RWPE2 (cell line): ENCODE measurements at places on chromosomes 16 and 17.

- no peak for DNase-seq
These were observed 99.7 kb downstream of the CHD9 start for GRCh38 chr16:53154513-53154912.

GRCh38 chr16:17072104-17072503 is 398.7 kb downstream of the XYLT1 start:
- no peak for DNase-seq

GRCh38 chr17:73203788-73204479 is 11.1 kb downstream of the COG1 start:
- DNase-seq = no peak

- DNase-seq = peak; percentile 99
These were observed at the start of gene DDX5 for GRCh38 chr17:64506201-64506575. TSS of gene DDX5 (minus strand) at chr17:64506289. CDS start at chr17:64506119, 170 bp downstream.

DNA sequence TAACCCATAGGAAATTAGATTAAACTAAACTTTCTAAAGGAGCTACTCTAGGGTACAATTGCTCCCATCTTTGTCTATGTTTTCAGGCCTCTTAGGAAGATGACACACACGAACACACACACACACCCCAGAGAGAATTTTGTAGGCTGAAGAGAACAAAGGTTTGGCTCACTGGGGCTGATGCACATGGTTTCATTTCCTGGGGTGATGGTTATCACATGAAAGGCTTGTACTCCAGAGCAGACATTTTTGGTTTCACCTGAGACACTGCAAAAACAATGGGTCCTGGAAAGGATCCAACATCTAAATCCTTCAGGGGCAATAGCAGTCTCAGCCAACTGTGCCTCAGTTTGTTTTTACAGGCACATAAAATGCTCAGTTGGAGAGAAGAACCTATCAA is 62.8 kb downstream of the GRB7 start:
- DNase-seq = no peak

DNA sequence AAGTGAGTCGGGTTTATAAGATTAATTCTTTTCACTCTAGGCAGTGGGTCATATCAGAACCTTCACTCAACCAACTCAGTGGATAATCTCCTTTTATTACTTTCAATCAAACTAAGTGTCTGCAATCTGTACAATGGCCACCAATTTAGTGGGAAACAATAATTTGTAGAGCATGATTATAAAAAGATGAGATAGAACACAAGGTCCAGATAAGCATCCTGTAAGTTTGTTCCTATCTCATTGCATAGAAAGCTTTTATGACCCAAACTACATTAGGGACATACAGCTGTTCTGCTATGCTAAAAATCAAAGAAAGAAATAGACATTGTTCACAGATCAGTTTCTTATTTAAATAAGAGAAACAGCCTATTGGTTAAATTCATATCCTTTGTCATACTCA is 341.4 kb upstream of the PSMD7 start:
- no peak for DNase-seq

GRCh38 chr17:77905766-77906165 is 52.7 kb upstream of the TNRC6C start:
- DNase-seq = peak; percentile 41

DNA sequence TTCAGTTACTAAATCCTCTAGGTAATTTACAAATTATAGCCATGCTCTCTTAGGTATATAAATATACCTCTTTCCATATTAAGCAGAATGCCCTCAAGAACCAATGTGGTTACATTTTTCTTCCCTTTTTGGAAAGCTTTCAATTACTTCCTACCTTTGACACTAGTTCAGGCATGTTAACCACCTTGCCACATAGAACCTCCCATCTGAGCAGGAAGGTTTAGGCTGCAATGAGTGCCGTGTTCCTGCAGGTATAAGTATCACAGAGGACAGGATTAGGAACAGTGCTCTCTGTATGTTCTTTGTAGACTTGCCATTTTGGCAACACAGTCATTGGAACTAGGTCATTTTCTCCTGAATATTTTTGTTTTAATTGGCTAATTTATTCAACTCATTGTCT is 20.1 kb downstream of the KRT25 start:
- DNase-seq = no peak

GRCh38 chr17:10421211-10421610 is 539 bp downstream of the MYH8 start:
- DNase-seq = no peak

- DNase-seq = no peak
These were observed 4.7 kb upstream of the IGF2BP1 start for GRCh38 chr17:48992444-48992843.

DNA sequence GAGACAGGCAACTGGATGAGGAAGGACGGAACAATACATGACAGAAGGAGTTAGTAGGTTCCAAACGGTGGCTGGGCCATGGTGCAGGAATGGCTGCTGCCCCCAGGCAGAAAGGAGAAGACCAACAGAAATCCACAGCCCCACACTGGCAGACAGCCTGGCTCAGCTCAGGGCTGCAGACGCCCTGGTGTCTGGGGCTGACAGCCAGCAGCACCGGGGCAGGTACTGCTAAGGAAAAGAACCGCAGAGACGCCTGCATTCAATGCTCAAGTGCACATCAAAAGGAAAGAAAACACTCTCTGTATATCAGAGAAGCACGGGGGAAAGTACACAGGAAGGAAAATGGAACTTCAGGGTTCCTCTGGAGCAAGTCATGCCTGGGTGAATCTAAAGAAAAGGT is 53.4 kb downstream of the GAS7 start:
- no peak for DNase-seq

DNA sequence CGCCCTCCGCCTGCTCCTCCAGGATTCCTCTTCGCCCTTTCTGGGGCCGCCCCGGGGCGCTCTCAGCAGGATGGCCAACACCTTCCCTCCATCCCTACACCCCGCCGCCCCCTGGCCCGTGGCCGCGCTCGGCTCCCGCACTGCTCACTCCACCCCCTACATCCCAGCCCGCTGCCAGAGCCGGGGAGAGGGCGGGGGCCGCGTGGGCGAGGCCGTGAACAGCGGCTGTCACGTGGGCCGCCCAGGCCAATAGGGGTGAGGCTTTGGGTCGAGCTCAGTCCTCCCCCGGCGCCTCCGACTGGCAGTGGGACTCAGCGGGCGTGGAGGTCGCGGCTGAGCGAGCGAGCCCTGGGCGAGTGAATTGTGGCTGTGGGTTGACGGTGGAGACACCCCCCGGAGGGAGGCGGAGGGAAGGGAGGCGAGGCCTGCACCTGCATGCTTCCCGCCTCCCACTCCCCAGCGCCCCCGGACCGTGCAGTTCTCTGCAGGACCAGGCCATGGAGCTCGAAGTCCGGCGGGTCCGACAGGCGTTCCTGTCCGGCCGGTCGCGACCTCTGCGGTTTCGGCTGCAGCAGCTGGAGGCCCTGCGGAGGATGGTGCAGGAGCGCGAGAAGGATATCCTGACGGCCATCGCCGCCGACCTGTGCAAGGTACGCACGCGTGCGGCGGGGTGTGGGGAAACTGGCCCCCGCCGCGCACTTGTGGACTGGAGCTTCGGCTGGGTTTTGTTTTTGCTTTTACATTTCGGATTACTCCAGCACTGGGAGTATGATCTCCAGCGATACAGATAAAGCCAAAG is at the start of gene ALDH3A2:
ALDH3A2 (plus strand) TSS at position 277 of the 799 bp plus-strand sequence; CDS start at position 498, 221 bp downstream.
- peak; percentile 97 for DNase-seq

GRCh38 chr16:87926246-87927194 is 9.8 kb downstream of the CA5A start:
- no peak for DNase-seq

GRCh38 chr16:29812754-29813643 is 1.0 kb downstream of the PRRT2 start:
- DNase-seq = no peak

DNA sequence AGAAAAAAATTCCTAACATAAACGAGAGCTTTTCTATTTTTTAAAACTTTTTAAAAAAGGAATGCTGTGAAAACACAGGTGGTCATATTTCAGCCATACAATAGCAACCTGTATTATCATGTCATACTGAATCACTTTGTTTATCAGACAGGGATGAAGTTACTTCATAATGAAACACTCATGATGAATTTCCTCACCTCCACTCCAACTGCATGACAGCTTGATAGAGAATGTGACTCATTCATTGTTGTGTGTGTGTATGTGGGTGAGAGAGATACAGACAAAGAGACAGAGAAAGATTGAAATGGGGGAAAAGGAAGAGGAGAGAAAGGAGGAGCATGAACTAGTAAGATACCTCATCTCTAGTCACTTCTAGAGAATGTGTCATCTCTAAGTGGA is 109.0 kb downstream of the SYCE1L start:
- no peak for DNase-seq

- no peak for DNase-seq
These were observed 6.5 kb downstream of the EME1 start for GRCh38 chr17:50379351-50380132.

GRCh38 chr16:47592232-47592631 is 131.1 kb downstream of the PHKB start:
- no peak for DNase-seq

GRCh38 chr16:56300891-56301850 is 109.9 kb downstream of the GNAO1 start:
- DNase-seq = no peak

GRCh38 chr17:58534901-58535421 is 20.5 kb upstream of the MTMR4 start:
- DNase-seq = no peak

GRCh38 chr16:22352723-22353122 is 21.7 kb downstream of the CDR2 start:
- DNase-seq = no peak

GRCh38 chr16:86710602-86710950 is 132.2 kb downstream of the FOXL1 start:
- no peak for DNase-seq

- DNase-seq = no peak
These were observed 10.3 kb downstream of the FLCN start for GRCh38 chr17:17226451-17227265.

- no peak for DNase-seq
These were observed 91.7 kb downstream of the BCAS3 start for GRCh38 chr17:60769327-60769726.

- no peak for DNase-seq
These were observed 82.4 kb downstream of the NDE1 start for GRCh38 chr16:15732416-15732815.

DNA sequence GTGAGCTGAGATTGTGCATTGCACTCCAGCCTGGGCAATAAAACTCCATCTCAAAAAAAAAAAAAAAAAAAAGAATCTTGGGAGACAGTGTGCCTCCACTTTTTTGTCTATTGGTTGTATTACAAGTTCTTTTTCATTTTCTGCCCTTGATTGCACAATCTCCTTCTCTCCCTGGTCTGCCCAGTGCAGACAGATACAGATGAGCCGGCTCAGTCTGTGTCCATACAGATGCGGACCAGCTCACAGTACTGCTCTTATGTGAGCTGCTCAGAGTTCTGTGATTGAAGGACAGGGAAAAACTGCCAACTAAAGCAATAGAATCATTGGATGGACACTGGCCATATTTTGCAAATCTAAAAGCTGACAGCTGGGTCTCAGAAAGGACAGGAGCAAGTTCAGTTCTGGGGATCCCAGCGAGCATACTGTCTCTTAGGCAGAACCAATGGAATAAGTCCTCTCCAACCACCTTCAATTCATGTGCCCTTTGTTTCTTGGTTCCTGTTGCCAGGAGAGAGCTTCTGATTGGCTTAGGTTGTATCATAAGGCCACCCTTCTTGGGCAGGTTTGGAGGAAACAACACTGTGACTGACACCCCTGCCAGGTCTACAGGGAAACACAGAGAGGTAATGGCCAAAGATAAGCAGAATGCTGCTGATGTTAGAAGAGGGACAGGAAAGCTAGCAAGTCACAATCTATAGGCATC is 495.6 kb upstream of the HSBP1 start:
- DNase-seq = no peak

GRCh38 chr17:2136241-2136640 is 81.3 kb downstream of the HIC1 start:
- DNase-seq = no peak

- no peak for DNase-seq
These were observed 31.7 kb downstream of the SOCS1 start for GRCh38 chr16:11224096-11224893.

DNA sequence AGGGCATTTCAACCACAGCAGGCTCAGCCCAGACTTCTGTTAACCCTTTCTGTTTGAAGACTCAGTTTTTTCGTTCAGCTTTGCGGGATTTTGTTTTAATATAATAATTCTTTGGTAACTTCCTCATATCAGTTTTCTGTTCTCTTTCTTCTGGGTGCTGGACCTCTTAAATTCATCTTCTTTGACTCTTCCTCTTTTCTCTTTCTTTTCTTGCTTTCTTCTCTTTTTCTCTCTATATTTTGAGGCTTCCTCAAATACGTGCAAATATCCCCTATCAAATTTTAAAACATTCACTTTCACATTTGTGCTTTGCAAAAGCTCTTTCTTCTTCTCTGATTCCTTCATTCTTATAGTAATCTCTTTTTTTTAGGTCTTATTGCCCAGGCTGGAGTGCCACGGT is 136.3 kb downstream of the HS3ST3B1 start:
- DNase-seq = no peak

DNA sequence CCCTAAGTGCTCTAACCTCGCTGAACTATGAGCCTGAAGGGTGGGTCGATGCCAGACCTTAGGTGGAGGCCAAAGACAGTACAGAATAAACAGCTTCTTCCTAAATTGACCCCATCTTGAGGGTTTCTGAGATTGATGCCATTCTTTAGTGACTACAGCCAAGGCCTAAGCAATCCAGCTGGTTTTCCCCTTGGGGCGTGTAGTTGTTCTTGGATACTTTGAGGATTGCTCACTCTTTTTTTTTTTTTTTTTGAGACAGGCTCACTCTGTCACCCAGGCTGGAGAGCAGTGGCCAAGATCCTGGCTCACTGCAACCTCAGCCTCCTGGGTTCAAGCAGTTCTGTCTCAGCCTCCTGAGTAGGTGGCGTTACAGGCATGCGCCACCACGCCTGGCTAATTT is 2.0 kb downstream of the OVCA2 start:
- DNase-seq = no peak

DNA sequence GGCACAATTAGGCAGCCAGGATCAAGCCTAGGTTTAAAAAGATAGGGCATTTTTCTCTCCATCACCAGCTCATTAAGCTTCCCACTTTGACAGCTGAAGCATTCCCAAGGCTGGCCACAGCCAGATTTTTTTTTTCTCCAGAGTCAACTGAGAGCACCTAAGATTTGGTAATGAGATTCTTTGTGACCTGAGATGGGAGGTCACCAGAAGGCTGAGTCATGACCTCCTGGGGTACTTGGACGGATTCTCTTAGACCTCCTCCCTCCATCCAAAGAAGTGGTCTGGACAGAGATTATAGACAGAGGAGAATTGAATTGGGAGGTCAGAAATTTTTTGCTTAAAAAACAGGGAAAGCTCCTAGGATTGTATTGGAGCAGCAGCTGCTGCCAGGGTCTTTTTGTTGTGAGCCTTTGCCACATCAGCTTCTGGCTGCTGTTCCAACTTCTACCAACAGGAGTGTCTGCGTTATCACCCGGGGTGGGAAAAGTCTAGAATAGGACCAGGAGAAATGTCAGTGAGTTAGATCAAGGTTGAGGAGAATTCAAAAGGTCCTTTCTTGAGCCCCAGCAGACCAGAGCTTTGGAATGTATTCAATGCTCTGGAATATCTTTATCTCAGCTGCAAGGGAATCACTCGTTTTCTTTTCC is 221.2 kb upstream of the N4BP1 start:
- DNase-seq = no peak

- DNase-seq = no peak
These were observed 452.3 kb downstream of the CNTNAP4 start for GRCh38 chr16:76729525-76729924.
